ENCODE measurements at places on chromosomes 12 and 14. TPM values are rescaled to one million over a fixed set of nuclear protein-coding genes. Genes with fewer than 3 reads are reported as not detected.

The KRT72 gene
- total RNA-seq, result not detected

The CLMN gene
- 8.9 TPM for total RNA-seq

The AICDA gene
- total RNA-seq, result not detected

The PLXNC1 gene
- 5.8 TPM for total RNA-seq

DNA sequence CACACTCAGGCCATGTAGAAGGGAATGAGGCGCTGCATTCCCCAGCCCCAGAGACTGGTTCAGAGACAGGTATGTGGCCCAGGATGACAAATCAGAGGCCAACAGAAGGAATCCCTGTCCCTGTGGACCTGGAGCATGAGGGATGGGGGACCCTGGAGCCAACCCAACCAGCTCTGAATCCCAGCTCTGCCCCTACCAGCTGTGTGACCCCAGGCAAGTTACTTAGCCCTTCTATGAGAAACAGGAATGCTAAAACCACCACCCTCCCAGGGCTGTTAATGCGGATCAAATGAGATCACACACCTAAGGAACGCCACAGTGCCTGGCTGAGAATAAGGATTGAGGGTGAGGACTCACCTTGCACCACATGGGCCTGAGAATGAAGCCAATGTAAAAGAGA, 15.6 kb downstream of the ITPK1 start:
- DNase-seq, result no peak

DNA sequence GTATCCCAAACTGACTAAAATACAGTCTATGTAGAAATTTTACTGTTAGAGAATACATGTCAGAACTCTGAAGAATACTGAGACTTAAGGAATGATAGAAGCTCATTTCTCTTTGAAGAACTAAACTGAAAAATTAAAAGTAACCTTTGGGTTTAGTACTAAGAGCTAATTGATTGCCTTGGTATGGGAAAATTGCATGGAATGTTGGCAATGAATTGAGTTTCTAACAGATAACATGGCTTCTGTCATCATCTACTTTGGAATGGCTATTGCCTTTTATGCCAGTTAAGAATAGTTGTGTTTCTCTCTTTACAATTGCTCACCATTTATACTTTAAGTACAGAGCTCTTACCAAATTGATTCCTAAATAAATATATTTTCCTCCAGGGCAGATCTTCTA, 308.8 kb upstream of the SYT1 start:
- no peak for DNase-seq

- no peak for DNase-seq
Observed at GRCh38 chr12:122080149-122081082, 1.9 kb downstream of the MLXIP start.

- DNase-seq, result no peak
Observed at GRCh38 chr12:110165540-110166159, 41.5 kb downstream of the IFT81 start.

DNA sequence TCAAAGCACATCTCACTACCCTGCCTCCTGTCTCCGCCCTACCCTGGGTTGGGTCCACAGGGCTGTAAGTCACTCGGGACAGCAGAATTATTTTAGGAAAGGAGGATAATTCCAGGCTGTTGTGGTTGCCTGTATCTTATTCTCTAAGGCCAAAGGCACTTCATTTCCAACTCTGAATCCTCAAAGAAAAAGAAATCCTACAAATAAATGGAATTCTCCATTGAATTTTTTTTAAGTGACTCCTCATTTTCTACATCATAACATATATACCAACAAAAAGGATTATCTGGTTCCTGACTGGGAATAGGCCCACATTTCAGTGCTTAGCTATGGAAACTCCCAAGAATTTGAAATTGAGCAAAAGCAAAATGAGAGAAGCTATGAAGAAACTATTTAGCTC, 186.4 kb downstream of the ITPR2 start:
- no peak for DNase-seq

Data from neural crest cell (in vitro differentiated cells).